ENCODE measurements at places on chromosomes 6 and 20.

GRCh38 chr6:109424946-109425345, 15.5 kb downstream of the PPIL6 start:
- DNase-seq = no peak

GRCh38 chr20:689348-689747, 13.7 kb upstream of the SCRT2 start:
- no peak for DNase-seq

- DNase-seq = no peak
Measured at GRCh38 chr20:40683894-40684268, 5.2 kb downstream of the MAFB start.

DNA sequence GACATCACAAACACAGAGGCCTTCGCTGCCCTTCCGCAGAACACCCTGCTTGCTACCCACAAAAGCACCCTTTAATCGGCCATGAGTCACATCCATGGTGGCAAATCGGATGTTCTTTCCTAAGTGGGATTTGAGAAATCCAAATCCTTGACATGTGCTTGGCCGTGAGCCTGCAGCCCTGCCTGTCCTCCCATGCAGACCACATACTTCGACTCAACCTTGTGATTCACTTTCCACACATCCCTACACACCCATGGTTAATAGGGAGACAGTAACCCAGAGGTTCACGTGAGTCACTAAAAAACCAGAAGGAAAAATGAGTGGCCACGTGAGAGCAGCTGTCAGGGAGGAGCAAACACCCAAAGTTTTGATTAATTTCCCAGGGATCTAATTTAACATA, 19.4 kb downstream of the RAMACL start:
- DNase-seq = no peak

- DNase-seq = no peak
Measured at GRCh38 chr6:3569816-3570215, 113.0 kb upstream of the SLC22A23 start.

GRCh38 chr6:83303426-83303825, 110.3 kb downstream of the RWDD2A start:
- DNase-seq = no peak

All from T-cell (primary cell).